Memory B cell (primary cell): ENCODE measurements at places on chromosomes 1 and 21.

DNA sequence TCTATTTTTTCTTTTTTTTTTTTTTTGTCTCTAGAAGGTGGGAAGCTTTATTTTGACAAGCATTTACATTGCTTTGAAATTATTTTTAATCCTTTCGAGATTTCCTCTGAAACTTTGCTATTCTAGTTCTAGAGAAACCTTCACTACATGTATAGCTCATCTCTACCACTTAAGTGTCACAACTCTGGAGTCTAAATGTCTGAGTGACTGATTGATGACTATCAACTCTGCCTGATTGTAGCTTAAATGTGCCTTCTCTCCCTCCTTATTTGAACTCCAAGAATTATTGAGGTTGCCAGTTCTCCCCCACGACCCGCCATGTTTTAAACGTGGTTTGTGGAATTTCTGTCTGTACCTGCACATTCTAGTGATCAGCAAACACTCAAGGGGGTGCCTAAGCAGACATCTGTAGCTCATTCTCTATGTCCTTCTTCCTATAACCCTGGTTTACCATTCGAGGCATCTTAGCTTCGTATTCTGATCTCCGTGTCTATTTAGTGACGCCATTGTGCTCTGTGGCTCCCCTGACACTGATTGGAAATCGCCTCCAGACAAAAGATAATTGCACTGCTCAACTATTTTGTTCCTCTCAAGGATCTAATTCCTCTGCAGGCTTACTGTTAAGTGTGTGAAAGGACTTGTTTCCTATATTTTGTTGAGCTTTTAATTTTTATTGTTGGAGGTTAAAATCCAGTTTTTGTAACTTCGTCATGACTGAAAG lies 1570.6 kb downstream of the BRINP3 start:
- DNase-seq: no peak

GRCh38 chr1:226949401-226949800 lies 9.3 kb downstream of the COQ8A start:
- no peak for DNase-seq

DNA sequence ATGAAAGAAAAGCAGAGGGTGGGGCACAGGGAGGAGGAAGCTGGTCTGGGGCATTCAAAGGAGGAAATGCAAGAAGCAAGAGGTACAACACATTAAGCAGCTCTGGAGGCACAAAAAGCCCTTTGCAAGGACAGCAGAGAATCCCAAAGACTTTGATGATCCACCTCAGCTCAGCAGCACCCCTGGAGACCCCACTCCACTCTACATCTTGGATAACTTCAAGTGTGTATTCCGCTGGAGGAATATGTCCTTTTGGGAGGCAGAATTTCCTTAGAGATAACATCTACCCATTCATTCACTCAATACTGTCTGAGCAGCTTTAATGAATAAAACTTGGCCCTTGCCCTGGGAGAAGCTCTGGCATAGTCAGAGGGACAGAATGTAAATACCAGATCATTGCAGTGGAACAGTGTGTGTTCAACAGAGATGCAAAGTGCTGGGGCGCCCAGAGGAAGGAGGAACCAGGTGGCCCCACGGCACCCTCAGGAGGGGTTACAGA lies 599.7 kb downstream of the KIF26B start:
- DNase-seq: no peak

DNA sequence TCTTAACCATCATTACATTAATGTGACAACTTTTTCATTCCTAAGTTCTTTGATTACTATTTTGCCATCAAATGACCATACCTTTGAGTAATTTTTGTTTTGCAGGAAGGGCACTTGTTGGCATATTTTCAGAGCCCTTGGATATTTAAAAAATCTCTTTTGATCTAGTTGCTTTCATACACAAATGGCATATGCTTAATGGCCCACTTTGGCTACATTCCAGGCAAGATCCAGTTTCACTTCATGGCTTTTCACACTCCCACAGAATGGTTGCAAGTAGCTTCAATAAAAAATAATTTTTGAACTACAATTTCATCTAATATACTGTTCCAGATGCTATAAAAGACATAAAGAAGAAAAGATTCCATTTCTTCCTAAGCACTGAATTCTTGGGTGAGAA lies 18.1 kb downstream of the ADAM30 start:
- DNase-seq: no peak

- peak; percentile 55 for DNase-seq
These were observed 70.0 kb downstream of the LUZP1 start for GRCh38 chr1:23098463-23099170.

DNA sequence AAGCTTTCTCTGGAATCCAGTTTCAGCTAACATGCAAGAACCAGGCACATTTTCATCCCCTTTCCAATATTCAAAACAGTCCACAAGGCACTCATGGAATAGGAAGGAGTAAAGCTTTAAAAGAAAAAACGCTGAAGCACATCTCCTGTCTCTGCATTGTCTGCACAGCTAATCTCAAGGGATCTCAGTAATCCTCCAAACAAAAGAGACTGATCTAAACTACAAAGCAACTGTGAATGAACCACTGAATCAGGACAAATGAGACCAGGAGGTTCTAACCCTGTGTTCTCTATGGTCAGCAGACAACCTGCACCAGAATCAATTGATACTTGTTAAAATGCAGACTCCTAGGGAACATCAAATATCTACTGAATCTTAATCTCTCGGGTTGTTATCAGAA lies 399.0 kb downstream of the HHAT start:
- no peak for DNase-seq

- no peak for DNase-seq
These were observed 43.1 kb downstream of the OR10J5 start for GRCh38 chr1:159492575-159493323.
